ENCODE measurements at places on chromosomes 5 and 9. TPM values are rescaled to one million over a fixed set of nuclear protein-coding genes. Genes with fewer than 3 reads are reported as not detected.

DNA sequence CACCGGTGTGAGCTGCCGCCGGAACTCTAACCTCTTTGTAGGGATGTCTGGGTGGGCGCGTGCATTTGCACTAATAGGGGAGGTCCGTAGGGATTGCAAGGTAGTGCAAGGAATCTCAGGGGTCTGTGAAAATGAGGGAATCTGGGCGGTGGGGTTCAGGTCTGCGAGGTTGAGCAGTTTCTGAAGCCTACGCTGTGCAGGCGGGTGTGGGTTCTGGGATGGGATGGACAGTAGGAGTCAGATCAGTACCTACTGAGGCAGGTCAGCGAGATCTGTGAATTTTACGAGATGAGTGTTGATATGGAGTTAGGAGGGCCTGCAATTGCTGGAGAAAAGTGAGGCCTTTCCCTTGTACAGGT is 856 bp upstream of the ATOSB start:
- H3K27ac ChIP-seq: peak overlapping the region; percentile 95
- no peak for DNase-seq

PITX1 gene
- total RNA-seq: not detected

DNA sequence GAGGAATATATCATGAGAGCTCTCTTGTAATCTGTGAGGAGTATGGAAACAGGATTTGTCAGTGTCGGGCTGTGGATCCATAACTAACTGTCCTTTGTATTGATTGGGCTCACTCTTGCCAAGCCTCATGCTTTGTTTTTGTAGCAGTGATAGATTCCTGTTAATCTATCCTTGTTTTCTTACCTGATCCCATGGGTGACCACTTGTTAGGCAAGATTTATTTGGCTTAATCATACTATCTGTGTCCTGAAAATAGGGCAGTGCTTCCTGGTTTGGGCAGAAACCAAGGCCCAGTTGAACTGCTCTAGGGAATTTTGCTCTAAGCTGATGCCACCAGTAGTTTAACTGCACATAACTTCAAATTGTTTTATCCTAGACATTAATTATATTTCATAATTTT is 6.1 kb downstream of the NDFIP1 start:
- DNase-seq: no peak
- H3K36me3 ChIP-seq: peaks cover 46% of the 10 kb centered on the region
- H3K4me1 ChIP-seq: peaks cover 65% of the 10 kb centered on the region
- H3K27me3 ChIP-seq: no peaks in the 10 kb centered on the region
- H3K27ac ChIP-seq: no peak overlapping the region

ANKRD18B gene
- 0.46 TPM for total RNA-seq

- no peak overlapping the region for H3K4me3 ChIP-seq
- peak; percentile 54 for DNase-seq
- H3K4me1 ChIP-seq: peaks cover 2% of the 10 kb centered on the region
- no peaks in the 10 kb centered on the region for H3K27me3 ChIP-seq
Observed at GRCh38 chr9:133103183-133103986, 17.7 kb downstream of the RALGDS start.

- H3K4me1 ChIP-seq: peaks cover 22% of the 10 kb centered on the region
- no peaks in the 10 kb centered on the region for H3K36me3 ChIP-seq
- peaks cover 16% of the 10 kb centered on the region for H3K27me3 ChIP-seq
- peak overlapping the region; percentile 21 for H3K4me3 ChIP-seq
Observed at GRCh38 chr5:59790376-59790775, 103.2 kb downstream of the PDE4D start.

ZNF462 gene
- total RNA-seq: 0.89 TPM

- H3K27me3 ChIP-seq: no peaks in the 10 kb centered on the region
- peaks cover 40% of the 10 kb centered on the region for H3K36me3 ChIP-seq
- DNase-seq: peak; percentile 4
- H3K4me3 ChIP-seq: no peak overlapping the region
- H3K27ac ChIP-seq: peak overlapping the region; percentile 38
Observed at GRCh38 chr5:402615-403359, 40.2 kb upstream of the EXOC3 start.

LCN9 gene
- not detected for total RNA-seq

TTC23L gene
- not detected for total RNA-seq

Data from activated CD4-positive, alpha-beta T cell treated with anti-CD3 and anti-CD28 coated beads, Interleukin-2, amount 10 ng/mL, durations not matched to agents 7 days and 5 days (primary cell).